ENCODE measurements at places on chromosomes 16 and 17.
A peak's percentile ranks its signal among the peaks of the same experiment; 100 is the strongest.

DNA sequence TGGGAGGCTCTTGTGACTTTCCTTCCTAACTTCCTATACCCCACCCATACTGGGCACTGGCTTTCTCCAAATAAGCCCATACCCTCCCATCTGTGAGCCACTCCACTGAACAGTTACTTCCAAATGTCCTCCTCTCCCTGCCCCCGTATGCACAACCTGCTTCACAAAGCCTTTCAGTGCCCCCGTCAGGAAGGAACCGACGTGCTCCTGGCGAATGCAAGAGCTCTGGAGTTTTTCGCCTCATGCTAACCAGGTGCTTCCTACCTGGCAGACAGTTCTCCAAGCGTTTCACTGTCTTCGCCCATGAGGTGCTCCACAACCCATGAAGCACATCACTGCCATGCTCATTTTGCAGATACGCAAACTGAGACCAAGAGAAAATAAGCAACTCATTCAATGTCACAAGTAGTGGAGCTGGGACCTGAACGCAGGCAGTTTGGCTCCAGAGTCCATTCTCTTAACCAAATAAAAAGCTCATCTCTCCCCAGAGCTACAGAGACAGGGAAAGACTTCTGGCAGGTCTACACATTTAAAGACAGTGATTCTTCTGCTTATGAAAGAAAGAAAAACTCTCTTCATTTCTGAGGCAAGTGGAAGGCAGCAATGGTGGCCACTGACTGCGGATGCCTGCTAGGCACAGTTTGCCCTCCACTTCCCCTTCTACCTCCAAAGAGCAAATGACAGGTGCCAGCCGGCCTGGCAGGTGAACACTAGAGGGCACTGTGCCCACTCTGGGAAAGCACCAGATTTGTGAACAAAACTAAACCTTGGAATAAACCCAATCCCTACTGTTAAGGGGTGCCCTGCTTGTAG lies 23.8 kb downstream of the SPHK1 start:
- peaks cover 17% of the 10 kb centered on the region for H3K36me3 ChIP-seq
- no peaks in the 10 kb centered on the region for H3K27me3 ChIP-seq
- H3K4me1 ChIP-seq, result no peaks in the 10 kb centered on the region
- no peak for DNase-seq
- H3K4me3 ChIP-seq, result no peak overlapping the region

DNA sequence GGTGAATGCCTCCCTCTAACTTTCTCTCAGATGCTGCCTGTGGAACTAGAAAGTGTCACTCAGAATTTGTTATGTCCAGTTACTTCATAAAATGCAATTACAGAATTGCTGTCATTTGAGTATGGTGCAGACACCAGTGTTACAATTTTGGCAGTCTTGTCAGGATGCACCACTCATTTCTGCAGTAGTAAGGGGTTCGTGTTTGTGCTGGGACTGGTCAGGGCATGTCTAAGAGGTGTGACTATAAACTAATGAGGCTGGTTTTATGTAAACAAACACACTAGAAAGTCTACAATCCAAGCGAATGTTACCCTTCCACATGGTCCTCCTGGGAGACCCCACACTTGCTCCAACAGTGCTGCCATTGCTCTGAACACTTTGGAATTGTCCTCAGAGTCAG lies 206.2 kb downstream of the ANKFN1 start:
- no peak overlapping the region for H3K27ac ChIP-seq
- no peak for DNase-seq
- H3K27me3 ChIP-seq, result no peaks in the 10 kb centered on the region
- H3K4me3 ChIP-seq, result no peak overlapping the region

DNA sequence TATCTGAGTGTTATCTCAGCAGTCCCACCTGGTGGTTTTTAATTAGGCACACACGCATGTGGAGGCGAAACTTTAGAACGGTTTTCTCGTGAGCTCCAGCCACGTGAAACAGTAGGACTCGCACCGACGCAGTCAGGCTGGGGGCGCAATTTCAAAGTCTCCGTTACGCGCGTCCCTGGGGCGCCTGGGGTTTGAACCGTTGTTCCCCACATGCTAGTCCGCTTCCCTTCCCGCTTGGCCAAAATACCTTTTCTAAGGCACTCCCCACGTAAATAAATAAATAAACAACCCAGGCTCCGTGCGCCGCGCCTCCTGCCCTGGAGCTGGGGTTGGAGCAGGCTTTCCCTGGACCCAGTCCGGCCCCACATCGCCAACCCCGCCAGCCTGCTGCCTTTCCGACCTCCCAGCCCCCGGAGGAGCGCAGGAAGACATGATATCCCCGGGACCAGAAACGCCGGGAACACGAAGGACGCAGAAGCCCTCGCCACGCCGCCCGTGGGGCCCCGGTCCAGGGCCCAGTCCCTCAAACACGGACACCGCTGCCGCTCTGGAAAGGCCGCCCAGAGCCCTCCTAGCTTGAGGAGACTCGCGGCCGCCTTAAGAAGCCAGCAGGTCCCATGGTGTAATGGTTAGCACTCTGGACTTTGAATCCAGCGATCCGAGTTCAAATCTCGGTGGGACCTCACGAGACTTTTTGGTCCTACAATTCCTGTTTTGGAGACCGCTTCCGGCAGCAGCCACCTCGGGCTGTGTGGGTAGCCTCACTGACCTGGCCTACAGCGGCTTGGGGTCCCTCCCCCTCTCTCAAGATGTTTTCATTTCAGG lies 18.2 kb downstream of the GNGT2 start:
- H3K36me3 ChIP-seq, result no peaks in the 10 kb centered on the region
- no peaks in the 10 kb centered on the region for H3K27me3 ChIP-seq
- peak overlapping the region; percentile 98 for H3K27ac ChIP-seq
- DNase-seq, result peak; percentile 95
- H3K4me1 ChIP-seq, result peaks cover 14% of the 10 kb centered on the region
- peak overlapping the region; percentile 63 for H3K4me3 ChIP-seq

GRCh38 chr17:79202480-79202879 lies 127.9 kb downstream of the ENGASE start:
- H3K27me3 ChIP-seq, result peaks cover 95% of the 10 kb centered on the region
- no peak for DNase-seq
- H3K36me3 ChIP-seq, result no peaks in the 10 kb centered on the region
- H3K4me1 ChIP-seq, result no peaks in the 10 kb centered on the region

GRCh38 chr16:23901178-23902033 lies 65.6 kb downstream of the PRKCB start:
- no peaks in the 10 kb centered on the region for H3K36me3 ChIP-seq
- no peak overlapping the region for H3K27ac ChIP-seq
- no peak overlapping the region for H3K4me3 ChIP-seq
- DNase-seq, result no peak

DNA sequence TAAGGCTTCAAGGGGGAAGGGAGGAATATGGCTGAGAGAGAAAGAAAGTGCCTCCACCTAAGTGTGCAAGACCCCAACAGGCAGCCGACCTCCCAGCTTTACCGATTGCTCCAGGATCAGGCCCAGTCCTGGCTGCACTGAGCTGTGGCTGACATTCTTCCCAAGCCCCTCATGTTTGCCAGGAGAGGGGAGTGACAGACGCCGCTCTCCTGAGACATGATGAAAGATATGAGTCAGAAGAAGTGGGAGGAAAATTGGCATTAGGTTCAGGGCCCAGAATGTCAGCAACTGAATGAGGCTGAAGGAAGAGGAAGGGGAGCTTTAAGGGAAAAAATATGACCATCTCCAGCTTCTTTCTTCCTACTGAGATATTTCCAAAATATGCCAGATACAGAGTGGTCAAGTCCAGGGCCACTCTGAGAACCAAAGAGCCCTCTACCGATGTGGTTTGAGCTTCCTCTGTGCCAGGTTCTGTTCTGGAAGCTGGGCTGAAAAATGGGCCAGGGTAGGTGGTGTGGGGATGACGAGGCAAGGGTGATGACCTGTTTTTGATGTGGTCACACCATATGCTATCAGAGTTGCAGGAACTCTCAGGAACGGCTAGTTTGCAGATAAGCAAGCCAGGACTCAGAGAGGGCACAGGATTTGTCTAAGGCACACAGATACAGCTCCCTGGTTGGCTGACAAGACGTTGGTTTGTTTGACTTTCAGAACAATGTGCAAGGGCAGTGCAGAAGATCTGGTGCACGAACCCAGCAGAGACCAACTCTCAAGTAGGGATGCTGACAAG lies 176.7 kb downstream of the SOX9 start:
- DNase-seq, result no peak
- H3K4me1 ChIP-seq, result peaks cover 9% of the 10 kb centered on the region
- H3K4me3 ChIP-seq, result no peak overlapping the region

DNA sequence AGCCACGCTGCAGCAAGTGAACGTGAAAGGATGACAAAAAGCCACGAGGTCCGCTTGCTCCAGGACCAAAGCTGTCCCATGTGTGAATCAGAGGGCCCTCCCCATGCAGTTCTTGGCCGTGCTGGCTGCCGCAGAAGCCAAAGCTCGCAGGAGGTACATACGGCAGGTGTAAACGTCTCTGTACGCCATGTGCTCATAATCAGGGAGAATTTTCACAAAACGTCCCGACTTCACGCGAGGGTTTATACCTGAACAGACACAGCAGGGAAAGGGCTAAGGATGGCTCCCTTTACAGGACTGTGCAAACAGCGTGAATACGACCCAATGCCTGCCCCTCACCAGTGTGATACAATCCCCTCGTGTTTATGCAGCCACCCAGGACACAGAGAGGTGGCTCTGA lies 25.3 kb downstream of the FBXO31 start:
- peaks cover 79% of the 10 kb centered on the region for H3K36me3 ChIP-seq
- H3K4me1 ChIP-seq, result peaks cover under 1% of the 10 kb centered on the region
- H3K27ac ChIP-seq, result no peak overlapping the region
- H3K4me3 ChIP-seq, result no peak overlapping the region
- DNase-seq, result no peak

DNA sequence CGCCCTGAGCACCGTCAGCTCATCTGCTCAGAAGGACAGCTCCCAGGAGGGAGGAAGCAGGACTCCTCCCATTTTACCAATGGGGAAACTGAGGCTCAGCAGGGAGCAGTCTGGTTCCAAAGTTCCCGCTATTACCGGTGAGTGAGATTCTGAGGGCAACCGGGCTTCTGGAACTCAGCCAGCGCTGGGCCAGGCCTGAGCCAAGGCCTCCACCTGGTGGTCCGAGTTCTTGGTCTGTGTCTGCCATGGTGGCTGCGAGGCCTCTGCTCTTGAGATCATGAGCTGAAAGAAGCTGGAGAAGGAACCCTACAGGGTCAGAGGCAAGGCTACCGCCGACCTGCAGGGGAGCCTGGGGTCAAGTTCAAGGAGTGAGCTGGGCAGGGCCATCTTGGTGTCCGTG lies 110.8 kb upstream of the GSE1 start:
- no peaks in the 10 kb centered on the region for H3K27me3 ChIP-seq
- H3K27ac ChIP-seq, result no peak overlapping the region
- no peaks in the 10 kb centered on the region for H3K36me3 ChIP-seq

DNA sequence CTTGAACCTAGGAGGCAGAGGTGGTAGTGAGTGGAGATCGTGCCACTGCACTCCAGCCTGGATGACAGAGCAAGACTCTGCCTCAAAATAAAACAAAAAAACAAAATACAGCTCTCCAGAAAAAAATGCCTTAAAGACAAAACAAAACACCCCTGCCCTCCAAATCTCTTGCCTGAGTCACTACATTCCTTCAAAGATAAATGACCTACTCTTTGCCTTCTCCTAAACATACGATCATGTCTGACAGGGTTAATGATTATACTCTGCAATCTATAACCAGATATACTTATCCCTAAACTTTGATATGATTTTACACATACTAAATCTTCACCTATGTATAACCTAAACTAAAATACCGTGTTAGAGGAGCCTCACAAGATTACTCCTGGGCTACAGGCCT lies 1.4 kb upstream of the SETD6 start:
- H3K27me3 ChIP-seq, result no peaks in the 10 kb centered on the region
- H3K36me3 ChIP-seq, result peaks cover 13% of the 10 kb centered on the region
- H3K27ac ChIP-seq, result no peak overlapping the region
- peaks cover 23% of the 10 kb centered on the region for H3K4me1 ChIP-seq

DNA sequence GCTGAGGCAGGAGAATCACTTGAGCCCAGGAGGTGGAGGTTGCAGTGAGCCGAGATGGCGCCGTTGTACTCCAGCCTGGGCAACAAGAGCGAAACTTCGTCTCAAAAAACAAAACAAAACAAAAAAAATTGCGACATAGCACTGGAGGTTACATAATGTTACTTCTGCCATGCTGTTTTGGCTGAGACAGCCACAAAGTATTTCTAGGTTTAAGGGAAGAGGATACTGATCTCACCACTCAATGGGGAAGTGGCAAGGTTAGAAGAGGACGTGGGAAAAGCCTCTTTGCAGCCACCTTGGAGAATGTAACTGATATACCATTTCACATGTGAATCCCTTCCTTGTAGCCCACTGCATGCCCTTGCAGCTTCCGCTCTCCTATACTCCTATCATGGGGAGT lies 131.2 kb upstream of the NLRP1 start:
- H3K27ac ChIP-seq, result no peak overlapping the region
- H3K4me1 ChIP-seq, result no peaks in the 10 kb centered on the region
- no peaks in the 10 kb centered on the region for H3K36me3 ChIP-seq
- H3K27me3 ChIP-seq, result peaks cover 34% of the 10 kb centered on the region
- no peak for DNase-seq

- H3K27me3 ChIP-seq, result no peaks in the 10 kb centered on the region
- H3K4me1 ChIP-seq, result peaks cover 31% of the 10 kb centered on the region
- DNase-seq, result no peak
- no peaks in the 10 kb centered on the region for H3K36me3 ChIP-seq
Measured at GRCh38 chr17:68906638-68907037, 48.6 kb downstream of the ABCA8 start.

- peak within 1 kb of the TSS; percentile 81 for H3K4me3 ChIP-seq
- H3K36me3 ChIP-seq, result peaks cover 29% of the 10 kb centered on the region
- H3K4me1 ChIP-seq, result peaks cover 35% of the 10 kb centered on the region
- peak within 1 kb of the TSS; percentile 90 for H3K27ac ChIP-seq
Measured at GRCh38 chr16:11851294-11852091, at the start of gene RSL1D1. RSL1D1 (minus strand) TSS chr16:11851542; CDS start chr16:11851512, 30 bp downstream.

DNA sequence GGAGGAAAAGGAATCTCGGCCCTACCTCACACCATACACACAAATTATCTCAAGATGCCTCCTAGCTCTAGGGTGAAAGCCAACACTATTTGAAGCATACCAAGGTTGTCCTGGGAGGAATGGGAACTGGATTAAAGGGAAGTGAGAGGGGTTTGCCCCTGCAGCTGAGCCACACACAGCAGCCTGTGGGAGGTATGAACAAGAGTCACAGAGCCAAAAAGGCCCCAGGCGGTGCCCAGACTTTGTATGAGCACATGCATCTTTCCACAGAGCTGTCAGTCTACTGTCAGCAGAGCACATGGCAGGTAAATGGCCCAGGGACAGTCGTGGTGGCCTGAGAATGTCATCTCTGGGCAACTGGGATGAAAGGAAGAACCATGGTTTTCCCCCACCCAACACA lies 31.0 kb upstream of the RCVRN start:
- peak overlapping the region; percentile 49 for H3K27ac ChIP-seq
- peaks cover 24% of the 10 kb centered on the region for H3K4me1 ChIP-seq
- DNase-seq, result no peak
- H3K27me3 ChIP-seq, result no peaks in the 10 kb centered on the region
- H3K4me3 ChIP-seq, result no peak overlapping the region

Data from suprapubic skin (tissue), 4 donors.